ENCODE measurements at places on chromosomes 5 and 9. TPM values are rescaled to one million over a fixed set of nuclear protein-coding genes. Genes with fewer than 3 reads are reported as not detected.
A peak's percentile ranks its signal among the peaks of the same experiment; 100 is the strongest.

GRCh38 chr5:149238540-149238939 is 33.1 kb upstream of the AFAP1L1 start:
- no peak for DNase-seq
- H3K4me1 ChIP-seq = no peaks in the 10 kb centered on the region
- H3K27me3 ChIP-seq = no peaks in the 10 kb centered on the region
- no peak overlapping the region for H3K4me3 ChIP-seq
- no peak overlapping the region for H3K27ac ChIP-seq
- H3K36me3 ChIP-seq = no peaks in the 10 kb centered on the region

Gene ENTR1
- total RNA-seq = 36.0 TPM

GRCh38 chr5:98604301-98604700 is 169.2 kb upstream of the RGMB start:
- no peak overlapping the region for H3K4me3 ChIP-seq
- H3K4me1 ChIP-seq = no peaks in the 10 kb centered on the region
- no peaks in the 10 kb centered on the region for H3K36me3 ChIP-seq
- DNase-seq = no peak
- no peaks in the 10 kb centered on the region for H3K27me3 ChIP-seq

DNA sequence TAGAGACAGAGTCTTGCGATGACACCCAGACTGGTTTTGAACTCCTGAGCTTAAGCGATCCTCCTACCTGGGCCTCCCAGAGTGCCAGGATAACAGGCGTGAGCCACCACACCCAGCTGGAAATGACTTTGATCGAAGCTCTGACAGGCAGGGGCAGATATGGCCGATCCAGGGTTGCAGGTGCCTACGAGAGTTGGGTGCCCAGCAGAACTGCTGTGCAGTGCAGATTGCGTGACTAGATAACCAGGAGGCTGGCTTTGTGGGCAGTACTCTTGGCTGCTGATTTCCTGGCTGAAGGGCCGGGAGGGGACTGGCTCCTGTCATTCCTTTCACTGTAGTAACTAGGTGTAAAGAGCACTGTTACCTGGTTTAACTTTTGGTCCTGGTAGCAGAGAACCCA is 11.8 kb downstream of the TBC1D13 start:
- H3K4me3 ChIP-seq = no peak overlapping the region
- H3K4me1 ChIP-seq = no peaks in the 10 kb centered on the region
- peaks cover 4% of the 10 kb centered on the region for H3K36me3 ChIP-seq
- DNase-seq = no peak
- no peak overlapping the region for H3K27ac ChIP-seq

DNA sequence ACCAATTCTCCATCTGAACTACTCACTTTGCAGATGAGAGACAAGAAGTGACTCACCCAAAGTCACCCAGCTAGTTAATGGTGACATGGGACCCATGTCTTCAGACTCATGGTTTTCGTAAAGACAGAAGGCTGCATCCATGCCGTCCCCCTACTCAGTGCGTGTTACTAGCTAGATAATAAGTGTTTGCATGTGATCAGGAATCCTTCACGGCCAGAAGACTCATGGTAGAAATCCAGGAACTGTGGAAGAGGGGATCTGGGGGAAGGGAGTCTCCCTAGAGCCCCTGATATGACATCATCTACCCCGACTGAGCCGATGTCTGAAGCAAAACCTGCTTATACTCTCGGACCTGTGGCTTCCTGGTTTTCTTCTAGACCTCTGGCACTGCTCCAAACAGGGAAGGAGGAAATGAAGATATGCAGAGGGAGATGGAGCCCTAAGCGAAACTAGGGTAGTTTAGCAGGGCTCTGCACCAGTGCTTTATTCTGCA is 3.3 kb downstream of the RNF183 start:
- DNase-seq = no peak
- H3K27ac ChIP-seq = no peak overlapping the region
- H3K36me3 ChIP-seq = no peaks in the 10 kb centered on the region
- H3K27me3 ChIP-seq = no peaks in the 10 kb centered on the region
- no peak overlapping the region for H3K4me3 ChIP-seq

DNA sequence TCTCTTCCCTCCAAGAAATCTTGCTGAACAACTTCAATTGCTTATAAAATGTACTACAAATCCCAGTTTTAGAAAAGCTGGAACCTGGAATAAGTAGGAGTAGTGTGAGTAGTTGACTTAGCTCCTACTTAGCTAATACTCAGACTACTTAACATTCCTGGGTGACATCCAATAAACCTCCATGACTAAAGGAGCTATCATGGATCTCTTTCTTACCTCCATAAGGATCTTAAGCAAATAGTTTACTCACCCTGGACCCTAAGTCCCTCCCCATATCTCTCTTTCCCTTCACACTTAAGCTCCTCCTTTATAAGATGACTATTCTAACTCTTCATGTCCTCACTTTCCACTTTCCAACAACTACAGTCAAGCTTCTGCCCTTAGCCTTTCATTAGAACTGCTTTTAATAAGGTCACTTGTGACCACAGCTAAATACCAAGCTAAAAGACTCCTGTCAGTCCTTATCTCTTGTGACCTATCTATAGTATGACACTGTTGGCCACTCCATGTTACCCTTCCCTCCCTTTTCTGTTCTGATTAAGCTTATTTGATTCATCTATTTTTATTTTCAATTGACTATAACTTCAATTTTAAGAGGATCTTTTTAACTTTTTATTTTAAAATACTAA is 194.9 kb downstream of the RFX3 start:
- no peaks in the 10 kb centered on the region for H3K27me3 ChIP-seq
- no peaks in the 10 kb centered on the region for H3K4me1 ChIP-seq
- no peak overlapping the region for H3K4me3 ChIP-seq
- DNase-seq = no peak
- no peaks in the 10 kb centered on the region for H3K36me3 ChIP-seq
- no peak overlapping the region for H3K27ac ChIP-seq

- DNase-seq = no peak
- peaks cover 12% of the 10 kb centered on the region for H3K4me1 ChIP-seq
- peak overlapping the region; percentile 78 for H3K27ac ChIP-seq
- H3K36me3 ChIP-seq = no peaks in the 10 kb centered on the region
- H3K4me3 ChIP-seq = no peak overlapping the region
These were observed 195.7 kb downstream of the AOPEP start for GRCh38 chr9:94922098-94922607.

GRCh38 chr5:3913279-3913678 is 317.6 kb downstream of the IRX1 start:
- no peak for DNase-seq
- H3K27ac ChIP-seq = no peak overlapping the region
- no peaks in the 10 kb centered on the region for H3K4me1 ChIP-seq

DNA sequence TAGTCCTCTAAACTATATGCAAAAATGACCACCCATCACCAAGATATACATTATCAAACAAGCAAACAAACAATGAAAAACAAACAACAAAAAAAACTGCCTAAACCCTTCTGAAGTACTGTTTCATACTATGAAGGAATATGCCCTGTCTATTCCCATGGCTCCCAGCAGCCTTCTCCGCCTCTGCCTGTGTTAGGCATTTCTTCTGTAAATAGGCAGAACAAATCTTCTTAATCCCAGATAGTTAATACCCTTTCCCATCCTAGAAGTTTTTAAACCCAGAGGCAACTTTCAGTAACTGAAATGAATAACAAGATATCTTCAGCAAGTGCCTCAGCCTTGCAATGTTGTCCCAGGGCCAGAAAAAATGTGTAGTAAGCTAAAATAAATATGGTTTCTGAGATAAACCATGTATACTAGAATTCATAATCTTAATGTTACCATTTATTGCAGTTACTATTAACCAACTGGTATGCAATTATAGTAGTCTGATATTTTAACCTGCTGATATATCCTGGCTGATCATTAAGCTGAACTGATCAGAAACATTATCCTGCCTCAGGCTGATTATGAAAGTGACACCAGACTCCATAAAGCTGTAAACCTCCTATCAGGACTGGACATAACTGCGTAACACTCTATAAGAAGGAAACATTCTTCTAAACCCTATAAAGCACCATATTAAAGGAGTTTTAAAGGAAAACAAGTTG is 68.5 kb downstream of the ANKRD31 start:
- no peak for DNase-seq
- H3K27ac ChIP-seq = no peak overlapping the region
- no peaks in the 10 kb centered on the region for H3K36me3 ChIP-seq
- H3K27me3 ChIP-seq = no peaks in the 10 kb centered on the region
- H3K4me1 ChIP-seq = no peaks in the 10 kb centered on the region

Gene DOLPP1
- total RNA-seq = 9.2 TPM

Gene SOX30
- not detected for total RNA-seq

DNA sequence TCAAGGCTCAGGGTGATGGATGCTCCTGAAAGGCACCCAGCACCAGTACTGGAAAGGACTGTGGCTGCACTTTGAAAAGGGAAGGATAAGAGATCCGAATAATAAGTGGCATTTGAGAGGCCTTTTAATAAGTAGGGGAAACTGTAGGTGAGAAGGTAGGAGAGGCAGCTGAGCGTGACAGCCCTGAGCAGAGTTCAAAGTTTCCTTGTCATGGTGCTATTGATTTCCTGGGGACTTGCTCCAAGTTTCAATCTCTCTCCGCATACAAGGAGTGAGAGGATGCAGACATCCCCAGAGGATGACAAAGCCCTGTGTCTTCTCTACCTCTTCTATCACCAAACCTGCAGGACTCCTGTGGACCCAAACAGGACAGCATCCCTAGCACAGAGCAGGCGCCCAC is 354.5 kb downstream of the SPOCK1 start:
- H3K4me1 ChIP-seq = no peaks in the 10 kb centered on the region
- no peak overlapping the region for H3K27ac ChIP-seq
- no peaks in the 10 kb centered on the region for H3K27me3 ChIP-seq

GRCh38 chr5:142175461-142176142 is 67.0 kb downstream of the NDFIP1 start:
- no peak overlapping the region for H3K4me3 ChIP-seq
- no peak for DNase-seq
- no peaks in the 10 kb centered on the region for H3K4me1 ChIP-seq
- no peaks in the 10 kb centered on the region for H3K27me3 ChIP-seq

Gene MTMR12
- 61.3 TPM for total RNA-seq

- H3K4me3 ChIP-seq = no peak overlapping the region
- no peaks in the 10 kb centered on the region for H3K27me3 ChIP-seq
- no peak overlapping the region for H3K27ac ChIP-seq
- H3K36me3 ChIP-seq = no peaks in the 10 kb centered on the region
These were observed 37.9 kb downstream of the SPZ1 start for GRCh38 chr5:80357671-80358070.

GRCh38 chr9:133979273-133979920 is 12.7 kb downstream of the VAV2 start:
- no peaks in the 10 kb centered on the region for H3K4me1 ChIP-seq
- H3K36me3 ChIP-seq = no peaks in the 10 kb centered on the region
- H3K27ac ChIP-seq = no peak overlapping the region
- DNase-seq = no peak
- H3K4me3 ChIP-seq = peak overlapping the region; percentile 14

Gene NOXA1
- 2.9 TPM for total RNA-seq

DNA sequence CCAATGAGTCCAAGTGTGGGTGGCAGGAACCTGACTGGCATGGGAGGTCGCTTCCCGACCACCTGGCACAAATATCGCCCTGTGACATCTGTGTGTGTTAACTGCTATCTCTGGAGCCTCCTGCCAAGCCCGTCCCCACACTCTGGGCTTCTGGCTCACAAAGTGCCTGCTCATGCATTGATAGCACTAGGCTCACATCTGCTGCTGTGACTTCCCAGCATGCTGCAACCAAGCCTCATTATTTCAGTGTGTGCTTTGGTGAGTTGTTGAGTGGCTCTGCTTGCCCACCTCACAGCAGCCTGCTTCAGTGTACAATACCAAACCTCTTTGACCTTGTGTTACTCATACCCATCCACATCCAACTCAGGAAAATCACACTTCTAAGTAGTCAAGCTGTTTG is 139.8 kb downstream of the APBA1 start:
- no peak for DNase-seq
- no peaks in the 10 kb centered on the region for H3K27me3 ChIP-seq
- H3K4me1 ChIP-seq = no peaks in the 10 kb centered on the region
- no peaks in the 10 kb centered on the region for H3K36me3 ChIP-seq
- no peak overlapping the region for H3K4me3 ChIP-seq

DNA sequence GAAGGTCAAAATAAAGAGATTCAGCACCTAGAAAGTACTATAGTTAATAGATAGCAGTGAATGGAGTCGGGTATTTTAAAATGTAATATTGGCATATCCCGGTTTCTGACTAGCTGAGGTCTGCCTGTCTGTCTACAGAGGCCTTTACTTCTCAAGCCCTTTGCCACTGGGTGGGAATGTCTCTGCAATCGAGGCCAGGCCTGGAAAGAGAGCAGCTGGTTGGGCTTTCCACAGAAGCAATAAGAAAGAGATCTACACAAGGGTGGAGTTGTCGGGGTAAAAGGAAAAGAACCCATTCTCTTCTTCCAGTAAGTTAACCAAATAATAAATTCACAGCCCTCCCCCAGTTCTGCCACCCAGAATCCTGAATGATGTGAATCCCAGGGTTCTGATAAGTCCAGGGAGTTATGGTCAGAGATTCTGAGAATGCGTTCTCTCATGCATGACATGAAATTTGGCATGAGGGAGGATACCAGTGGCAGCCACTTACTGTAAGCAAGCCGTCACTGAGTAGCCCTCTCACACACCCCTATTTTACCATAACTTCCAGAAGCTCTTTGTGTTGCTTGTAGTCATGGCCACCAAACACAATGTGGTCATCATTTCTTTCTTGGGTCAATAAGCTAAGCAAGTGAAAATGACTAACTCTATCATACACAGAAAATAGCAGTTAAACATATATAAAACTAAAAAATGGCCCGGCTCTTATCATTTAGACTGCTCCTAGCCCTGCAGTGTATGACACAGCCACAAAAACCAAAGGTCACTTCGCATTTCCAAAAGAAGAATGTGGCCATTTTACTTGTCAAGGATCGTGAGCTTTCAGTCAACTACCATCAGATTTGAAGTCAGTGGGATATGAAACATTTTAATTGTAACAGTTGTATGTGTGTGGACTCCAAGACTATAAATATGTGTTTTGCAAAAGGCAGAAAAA is 185.0 kb downstream of the GLIS3 start:
- H3K27me3 ChIP-seq = no peaks in the 10 kb centered on the region
- H3K27ac ChIP-seq = no peak overlapping the region
- no peak for DNase-seq
- H3K4me1 ChIP-seq = no peaks in the 10 kb centered on the region
- H3K36me3 ChIP-seq = no peaks in the 10 kb centered on the region

Gene MFAP3
- 39.3 TPM for total RNA-seq

DNA sequence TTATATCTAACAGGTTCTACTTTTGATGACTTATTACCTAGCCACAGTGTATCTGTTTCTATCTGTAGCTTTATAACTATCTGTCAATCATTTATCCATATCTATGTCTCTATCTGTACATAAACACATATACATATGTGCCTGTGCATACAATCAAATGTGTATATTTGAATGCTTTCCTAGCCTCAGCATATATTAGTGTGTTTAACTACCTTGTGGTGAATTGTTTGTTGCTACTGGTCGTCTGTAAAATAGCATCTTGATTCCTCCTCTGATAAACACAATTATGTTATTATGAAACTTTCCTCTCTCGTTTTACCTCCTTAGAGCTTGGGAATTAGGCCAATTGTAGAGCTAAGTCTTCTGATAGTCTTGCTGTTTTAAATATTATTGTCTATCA is 44.4 kb downstream of the PARP8 start:
- no peak for DNase-seq
- H3K4me1 ChIP-seq = peaks cover 3% of the 10 kb centered on the region
- no peak overlapping the region for H3K27ac ChIP-seq
- no peaks in the 10 kb centered on the region for H3K36me3 ChIP-seq

- no peak overlapping the region for H3K27ac ChIP-seq
- no peaks in the 10 kb centered on the region for H3K36me3 ChIP-seq
- DNase-seq = no peak
These were observed 80.8 kb upstream of the IL12B start for GRCh38 chr5:159411115-159411514.

- H3K27me3 ChIP-seq = no peaks in the 10 kb centered on the region
- H3K36me3 ChIP-seq = no peaks in the 10 kb centered on the region
- DNase-seq = no peak
- no peaks in the 10 kb centered on the region for H3K4me1 ChIP-seq
These were observed 13.8 kb downstream of the DNM1 start for GRCh38 chr9:128216781-128217553.

Data from breast epithelium (tissue), 4 donors.